ENCODE measurements at places on chromosomes 11 and 22.

GRCh38 chr11:112881461-112881860 is 79.8 kb upstream of the NCAM1 start:
- DNase-seq: no peak

DNA sequence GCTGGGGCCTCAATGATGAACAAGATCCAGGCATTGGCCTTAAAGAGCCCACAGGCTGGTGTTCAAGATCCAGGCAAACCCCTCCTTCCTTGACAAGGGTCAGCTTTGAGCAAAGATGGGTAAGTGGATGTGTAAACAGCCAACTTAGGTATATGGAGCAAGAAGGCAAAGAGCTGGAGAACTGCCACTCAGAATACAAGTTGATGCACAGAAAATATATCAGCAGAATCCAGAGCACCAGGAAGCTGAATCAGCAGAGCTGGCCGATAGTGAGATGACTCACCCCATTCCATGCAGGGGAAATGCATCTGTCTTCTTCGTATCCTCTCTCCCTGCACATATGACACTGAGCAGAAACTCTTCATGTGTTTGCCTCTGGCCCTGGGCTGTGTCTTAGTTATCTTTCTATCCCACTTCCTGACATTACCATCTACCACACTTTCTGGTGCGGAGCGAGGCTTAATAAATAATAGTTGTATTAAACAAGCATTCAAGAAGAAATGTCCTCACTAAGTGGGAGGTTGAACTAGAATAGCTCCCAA is 57.8 kb downstream of the ENDOD1 start:
- DNase-seq: no peak

- no peak for DNase-seq
These were observed 33.9 kb downstream of the TSPAN4 start for GRCh38 chr11:876545-876944.

GRCh38 chr11:12125609-12126149 is 15.3 kb downstream of the MICAL2 start:
- no peak for DNase-seq

- DNase-seq: no peak
These were observed 12.7 kb downstream of the CCDC73 start for GRCh38 chr11:32781721-32782120.

DNA sequence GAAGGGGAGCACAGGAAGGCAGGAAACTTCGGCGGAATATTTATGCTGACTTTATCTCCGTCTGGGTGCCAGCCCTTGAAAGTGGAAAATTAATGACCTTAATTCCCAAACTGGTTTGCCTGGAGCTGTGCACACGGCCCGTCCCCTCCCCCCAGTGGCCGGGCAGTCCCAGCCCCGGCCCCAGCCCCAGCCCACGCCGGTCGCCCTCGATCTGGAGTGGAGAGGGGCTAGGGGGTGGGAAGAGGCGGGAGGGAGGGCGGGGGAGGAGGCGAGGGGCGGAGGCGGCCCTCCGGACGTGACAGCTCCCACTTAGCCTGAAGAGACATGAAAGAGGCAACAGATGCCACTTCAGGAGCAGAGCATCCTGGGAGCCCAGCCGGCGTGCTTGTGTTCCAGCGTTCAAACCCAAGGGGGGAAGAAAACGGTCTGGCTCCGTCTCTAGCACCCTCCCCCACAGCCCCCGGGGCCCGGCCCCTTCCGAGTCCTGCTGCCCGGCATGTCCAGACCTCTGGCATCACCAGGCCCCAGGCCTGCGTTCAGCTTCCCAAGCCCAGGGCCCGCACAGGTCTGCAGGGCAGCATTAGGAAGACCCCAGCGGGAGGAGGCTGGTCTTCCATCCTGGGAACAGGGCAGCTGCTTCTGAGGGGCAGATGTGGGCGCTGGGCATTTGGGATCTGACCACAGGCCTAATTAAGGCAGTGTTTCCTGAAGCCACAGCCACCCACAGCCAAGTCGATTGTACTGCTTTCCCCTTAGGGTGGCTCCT is 20.0 kb upstream of the LMO1 start:
- no peak for DNase-seq

GRCh38 chr11:45060707-45061106 is 85.7 kb upstream of the PRDM11 start:
- DNase-seq: no peak

DNA sequence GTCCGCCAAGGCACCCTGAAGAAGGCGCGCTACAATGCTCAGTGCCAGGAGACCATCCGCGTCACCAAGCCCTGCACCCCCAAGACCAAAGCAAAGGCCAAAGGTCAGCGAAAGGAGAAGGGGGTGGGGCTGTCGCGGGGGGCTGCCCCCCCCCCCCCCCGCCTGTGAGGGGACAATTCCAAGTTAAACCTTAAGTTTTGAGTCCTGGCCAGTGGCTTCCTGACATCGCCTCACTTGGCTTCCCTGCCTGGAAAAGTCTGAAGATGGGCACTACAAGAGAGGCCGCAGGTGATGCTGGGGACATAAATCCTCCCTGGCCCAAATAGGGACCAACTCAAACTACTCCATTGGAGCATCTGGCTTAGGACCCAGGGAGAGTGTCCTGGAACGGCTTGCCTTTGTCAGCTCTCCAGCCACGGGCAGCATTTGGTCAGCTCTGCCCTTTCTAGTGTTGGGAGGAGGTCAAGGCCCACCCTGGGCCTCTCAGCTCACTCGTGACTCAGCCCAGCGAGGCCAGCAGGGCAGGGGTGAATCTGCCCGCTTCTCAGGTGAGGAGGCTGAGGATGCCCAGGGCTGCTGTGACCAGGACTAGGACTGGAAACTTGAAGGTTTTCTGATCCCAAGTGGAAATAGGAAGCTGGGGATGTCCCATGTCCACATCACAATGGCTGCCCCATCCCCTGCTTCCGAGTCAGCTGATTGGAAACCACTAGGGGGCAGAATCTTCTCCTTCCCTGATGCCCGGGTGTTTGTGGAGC is 1.4 kb downstream of the MDK start:
- no peak for DNase-seq

- no peak for DNase-seq
These were observed 28.9 kb downstream of the CUL5 start for GRCh38 chr11:108037636-108038035.

- no peak for DNase-seq
These were observed 82.8 kb upstream of the SNX19 start for GRCh38 chr11:130999086-130999485.

GRCh38 chr11:6633422-6634408 is 14.5 kb upstream of the TPP1 start:
- no peak for DNase-seq

DNA sequence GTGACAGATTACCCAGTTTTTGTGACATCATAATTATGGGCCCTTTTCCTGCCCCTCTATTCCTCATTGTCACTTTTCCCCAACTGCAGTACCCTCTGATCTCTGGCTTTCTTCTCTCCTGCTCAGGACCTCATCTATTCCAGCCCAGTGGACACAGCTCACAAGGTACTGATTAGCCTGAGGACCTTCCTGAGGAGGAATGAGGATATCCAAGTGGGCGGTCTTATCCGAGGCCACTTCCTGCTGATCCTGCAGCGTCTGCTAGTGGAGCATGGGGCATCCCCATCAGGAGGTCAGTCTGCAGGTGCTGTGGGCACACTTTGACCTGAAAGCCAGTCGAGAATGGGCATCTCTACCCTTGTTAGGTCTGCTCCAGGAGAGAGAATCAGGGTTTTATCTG is 24.5 kb upstream of the CCDC134 start:
- no peak for DNase-seq

- DNase-seq: no peak
These were observed 935 bp upstream of the RCOR2 start for GRCh38 chr11:63917692-63918506.

- no peak for DNase-seq
These were observed 133.2 kb downstream of the IGLL1 start for GRCh38 chr22:23446796-23447350.

GRCh38 chr22:31144223-31144622 is 3.9 kb upstream of the PLA2G3 start:
- DNase-seq: no peak

GRCh38 chr11:96062134-96062533 is 138.2 kb upstream of the MTMR2 start:
- DNase-seq: no peak

GRCh38 chr11:120208001-120208441 is 2.8 kb upstream of the OAF start:
- DNase-seq: no peak

DNA sequence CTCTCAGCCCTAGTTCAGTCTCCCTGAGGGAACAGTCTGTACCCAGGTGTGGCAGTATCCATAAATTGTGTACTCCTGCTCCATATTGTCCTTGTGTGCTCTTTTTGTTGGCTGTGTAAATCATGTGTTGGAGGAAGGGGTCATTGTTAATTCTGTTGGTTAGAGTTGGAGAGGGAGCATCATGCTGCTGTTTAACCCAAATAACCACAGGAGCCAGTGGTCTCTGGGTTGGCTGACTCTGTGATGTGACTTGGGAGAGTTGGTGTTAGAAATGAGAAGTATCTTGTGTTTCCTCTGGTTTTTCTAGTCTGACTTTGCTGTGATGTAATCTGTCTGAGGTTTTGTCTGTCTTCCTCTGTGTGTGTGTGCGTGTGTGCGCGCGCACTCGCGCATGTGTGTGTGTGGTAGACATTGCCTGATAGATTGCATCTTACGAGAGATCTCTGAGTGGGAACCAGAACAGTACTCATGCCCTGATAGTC is 30.5 kb downstream of the CTNND1 start:
- peak; percentile 59 for DNase-seq

GRCh38 chr11:21121991-21122390 is 452.6 kb downstream of the NELL1 start:
- DNase-seq: no peak

DNA sequence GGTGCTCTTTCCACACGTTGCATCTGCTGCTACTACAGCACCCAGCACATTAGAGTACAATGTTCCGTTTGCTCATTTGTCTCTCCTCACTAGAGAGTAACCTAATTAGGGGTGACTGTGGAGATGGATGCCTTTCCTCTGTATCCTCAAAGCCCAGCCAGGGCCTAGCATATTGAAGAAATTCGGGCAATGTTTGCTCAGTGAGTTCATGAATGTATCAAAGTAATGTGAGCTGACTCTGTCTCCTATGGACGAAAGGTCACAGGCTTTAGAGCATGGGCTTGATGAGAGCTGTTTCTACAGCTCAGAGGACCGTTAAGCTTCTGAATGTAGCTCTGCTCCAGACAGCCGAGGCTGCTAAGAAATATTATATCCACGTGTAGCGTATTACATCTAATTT is 67.5 kb downstream of the C11orf58 start:
- no peak for DNase-seq

GRCh38 chr11:61683961-61684869 is 4.0 kb downstream of the DAGLA start:
- peak; percentile 24 for DNase-seq

DNA sequence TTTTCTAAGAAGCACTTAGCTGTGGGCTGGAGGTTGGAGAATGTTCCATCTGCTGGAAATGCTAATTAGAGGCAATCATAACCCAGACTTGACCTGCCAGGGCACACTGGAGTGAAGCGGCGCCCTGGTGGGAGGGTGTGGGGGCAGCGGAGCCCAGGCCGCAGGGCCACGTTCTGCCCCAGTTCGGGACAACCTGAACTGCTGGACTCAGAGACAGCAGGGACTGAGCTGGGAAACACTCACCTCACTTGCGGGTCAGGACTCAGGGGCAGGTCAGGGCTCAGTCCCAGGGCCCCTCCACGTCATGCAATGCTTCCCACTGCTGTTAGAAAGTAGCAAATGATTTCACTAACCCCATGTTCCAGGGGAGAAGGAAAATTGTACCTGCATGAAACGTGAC is 316.4 kb downstream of the NTM start:
- no peak for DNase-seq

DNA sequence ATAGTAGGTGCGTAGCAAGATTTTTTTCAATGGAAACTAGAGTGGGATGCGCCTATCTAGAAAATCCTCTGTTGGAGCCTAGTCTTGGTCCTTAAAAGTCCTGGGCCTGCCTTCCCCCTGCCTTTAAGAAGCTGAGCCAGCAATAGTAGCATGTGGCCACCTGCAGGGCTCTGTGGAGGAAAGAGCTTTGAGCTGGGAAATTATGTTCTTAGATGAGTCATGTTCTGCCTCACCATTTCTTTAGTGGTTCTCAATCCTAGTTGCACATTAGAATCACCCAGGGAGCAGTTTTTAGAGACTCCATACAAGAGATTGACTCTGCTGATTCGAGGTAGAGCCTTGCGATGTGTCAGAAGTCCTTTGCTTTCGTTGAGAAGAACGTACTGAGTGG is 133.5 kb downstream of the COMMD9 start:
- DNase-seq: no peak

- no peak for DNase-seq
These were observed 15.0 kb upstream of the GNB1L start for GRCh38 chr22:19869497-19870152.

DNA sequence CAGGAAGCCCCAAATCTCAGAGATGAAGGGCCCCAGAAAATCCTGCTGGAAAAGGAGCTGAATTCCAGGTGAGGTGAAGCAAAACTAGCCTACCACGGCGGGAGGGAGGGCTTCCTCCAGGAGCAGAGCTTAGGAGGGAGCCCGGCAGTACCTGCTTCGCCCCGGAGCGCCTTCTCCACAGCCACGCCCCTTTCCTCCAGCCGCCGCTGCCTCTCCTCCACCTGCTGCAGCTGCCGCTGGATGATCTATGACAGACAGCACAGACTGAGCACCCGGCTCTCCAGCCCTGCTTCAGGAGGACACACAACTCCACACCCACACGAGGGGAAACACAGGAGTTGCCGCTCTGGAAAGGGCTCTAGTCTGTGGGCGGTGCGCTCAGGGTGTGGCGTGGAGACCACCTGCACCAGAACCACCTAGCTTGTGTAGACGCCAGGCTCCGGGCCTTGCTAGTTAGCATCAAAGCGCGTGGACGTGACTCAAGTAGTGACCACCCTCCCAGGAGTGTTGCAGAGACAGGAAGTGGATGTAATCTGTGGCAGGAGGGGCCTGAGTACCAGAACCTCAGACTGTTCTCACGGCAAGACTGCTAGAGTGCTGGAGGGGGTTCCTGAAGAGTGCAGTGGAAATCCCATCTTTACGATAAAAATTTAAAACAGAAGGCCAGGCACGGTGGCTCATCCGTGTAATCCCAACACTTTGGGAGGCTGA is 34.6 kb upstream of the BID start:
- DNase-seq: no peak

- no peak for DNase-seq
These were observed 34.1 kb downstream of the SNX19 start for GRCh38 chr11:130882138-130882551.

DNA sequence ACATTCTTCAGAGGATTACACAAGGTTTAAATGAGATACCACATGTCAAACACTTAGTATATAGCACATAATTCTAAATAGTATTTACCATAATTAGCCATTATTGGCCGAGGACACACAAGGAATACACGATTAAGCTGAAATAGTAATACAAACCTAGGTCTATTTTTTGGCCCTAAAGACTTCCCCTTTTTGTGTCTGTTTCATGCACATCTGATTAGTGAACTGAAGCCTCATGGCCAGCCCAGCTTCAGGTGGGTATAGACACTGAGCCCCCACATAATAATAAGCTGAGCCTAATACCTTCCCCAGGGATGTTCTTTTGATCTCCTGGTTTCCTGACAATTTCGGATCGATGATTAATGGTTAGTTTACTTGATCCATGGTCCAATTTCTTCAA is 2.1 kb downstream of the GLYATL1B start:
- no peak for DNase-seq

- no peak for DNase-seq
These were observed 77.4 kb downstream of the SOX6 start for GRCh38 chr11:16278979-16279378.

- no peak for DNase-seq
These were observed 17.9 kb upstream of the EMID1 start for GRCh38 chr22:29187831-29188230.
